Activated CD4-positive, alpha-beta T cell treated with anti-CD3 and anti-CD28 coated beads, Interleukin-2, amount 50 U/mL, for 1 hour (primary cell): ENCODE measurements at places on chromosomes 1 and 21.

DNA sequence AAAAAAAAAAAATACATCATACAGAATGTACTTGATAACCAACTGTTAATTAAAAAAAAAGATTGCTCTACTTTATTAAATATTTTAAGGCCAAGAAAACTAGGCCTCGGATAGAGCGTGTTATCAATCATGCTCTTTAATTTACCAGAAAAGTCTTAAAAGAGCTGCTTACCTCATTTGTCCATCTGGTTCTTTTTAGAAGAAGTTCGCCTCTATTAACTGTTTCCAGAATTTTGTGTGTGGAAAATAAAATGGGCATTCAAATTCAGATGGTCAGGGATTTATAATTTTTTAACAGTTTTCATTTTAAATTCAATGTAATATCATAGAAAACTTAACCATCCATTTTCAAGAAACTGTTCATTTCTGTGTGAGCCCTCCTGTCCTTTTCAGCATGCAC is 53.8 kb downstream of the KCNK1 start:
- DNase-seq: no peak

DNA sequence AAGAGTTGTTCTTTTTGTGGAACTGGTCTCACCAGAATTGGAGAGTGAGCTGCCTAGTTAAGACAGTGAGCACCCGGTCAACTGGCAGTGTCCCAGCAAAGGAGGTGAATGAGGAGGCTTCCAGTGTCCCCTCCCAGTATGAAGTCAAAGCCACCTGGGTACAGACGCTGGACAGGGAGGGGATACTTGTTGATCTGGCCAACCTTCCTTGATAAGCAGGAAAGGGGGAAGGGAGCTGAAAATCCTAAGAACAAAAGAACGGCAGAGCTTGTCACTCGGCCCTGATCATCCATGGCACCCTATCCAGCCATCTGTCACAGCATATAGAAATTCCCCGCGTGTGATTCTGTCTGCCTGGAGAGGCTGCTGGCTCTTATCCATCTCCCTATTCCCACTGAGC is 91.5 kb downstream of the SSBP3 start:
- DNase-seq: no peak

GRCh38 chr1:81042225-81042624 is 758.5 kb upstream of the ADGRL2 start:
- no peak for DNase-seq

DNA sequence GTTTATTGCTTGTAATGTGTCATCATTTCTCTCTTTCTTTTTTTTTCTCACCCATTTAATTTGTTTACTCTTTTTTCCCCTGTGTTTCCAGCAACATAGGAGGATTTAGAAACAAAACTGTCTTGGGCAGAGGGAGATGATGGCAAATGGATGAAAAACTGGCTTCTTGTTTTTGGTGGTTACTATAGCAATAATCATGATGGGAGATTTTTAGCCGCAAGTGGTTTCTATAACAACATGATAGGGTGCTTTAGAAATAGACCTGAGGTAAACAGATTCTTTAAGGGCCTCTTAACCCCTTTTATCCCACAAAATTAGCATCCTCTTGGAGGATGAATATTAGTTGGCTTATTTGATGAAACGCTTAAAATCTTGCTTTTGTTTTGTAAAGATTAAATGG is 51.6 kb downstream of the CRB1 start:
- DNase-seq: no peak

- DNase-seq: no peak
These were observed 153.6 kb downstream of the CNIH3 start for GRCh38 chr1:224769452-224770335.

GRCh38 chr1:183652547-183653461 is at the start of gene APOBEC4:
APOBEC4 (minus strand) TSS chr1:183653316; CDS start chr1:183648781, 4,535 bp downstream.
- DNase-seq: no peak
